RWPE1 (cell line): ENCODE measurements at places on chromosomes 2 and 18.

GRCh38 chr2:237147317-237147716 is 61.6 kb downstream of the COPS8 start:
- DNase-seq = no peak

- DNase-seq = no peak
Observed at GRCh38 chr18:41624460-41624859, 330.6 kb upstream of the PIK3C3 start.

GRCh38 chr2:164595031-164595430 is 26.3 kb downstream of the GRB14 start:
- DNase-seq = no peak

GRCh38 chr2:156511803-156512202 is 75.6 kb downstream of the GPD2 start:
- no peak for DNase-seq

DNA sequence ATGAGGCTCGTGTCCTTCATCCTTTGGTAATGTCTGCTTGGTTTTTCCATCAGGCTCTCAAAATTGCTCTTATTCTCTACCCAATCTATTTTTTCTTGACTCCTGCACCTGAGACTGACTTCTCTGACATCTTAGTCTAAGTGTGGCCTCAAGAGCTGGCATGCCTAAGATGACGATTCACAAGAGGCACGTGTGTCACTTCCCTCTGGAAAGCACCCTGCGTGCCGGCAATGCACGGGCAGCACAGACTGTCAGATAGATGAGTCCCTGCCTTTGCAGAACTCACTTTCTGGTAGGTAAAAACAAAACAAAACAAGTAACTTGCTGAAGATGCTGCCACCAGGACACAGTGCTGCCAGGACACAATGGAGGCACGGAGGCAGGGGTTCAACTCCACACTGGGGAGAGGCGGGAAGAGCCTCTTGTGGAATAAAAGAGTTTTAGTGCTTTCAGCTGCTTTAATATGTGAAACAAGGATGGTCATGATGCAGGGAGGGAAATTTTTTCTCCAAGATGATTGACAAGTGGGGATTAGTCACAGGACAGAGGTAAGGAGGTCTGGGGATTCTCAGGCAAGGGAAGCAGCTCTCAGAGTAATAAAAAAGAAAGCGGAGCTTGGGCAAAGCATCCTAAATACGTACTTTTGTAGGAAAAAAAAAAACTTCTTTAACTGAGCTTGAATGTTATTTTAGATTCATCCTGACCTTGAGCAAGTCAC is 27.3 kb downstream of the CYB5A start:
- DNase-seq = no peak

- no peak for DNase-seq
Observed at GRCh38 chr2:11026286-11026921, 114.7 kb downstream of the KCNF1 start.

GRCh38 chr2:64130333-64130732 is 13.9 kb downstream of the PELI1 start:
- DNase-seq = no peak

GRCh38 chr18:24662412-24662821 is 202.0 kb downstream of the HRH4 start:
- DNase-seq = no peak

GRCh38 chr2:112879491-112880041 is 31.4 kb upstream of the IL37 start:
- no peak for DNase-seq

- DNase-seq = no peak
Observed at GRCh38 chr2:109444916-109445315, 168.8 kb downstream of the SEPTIN10 start.

DNA sequence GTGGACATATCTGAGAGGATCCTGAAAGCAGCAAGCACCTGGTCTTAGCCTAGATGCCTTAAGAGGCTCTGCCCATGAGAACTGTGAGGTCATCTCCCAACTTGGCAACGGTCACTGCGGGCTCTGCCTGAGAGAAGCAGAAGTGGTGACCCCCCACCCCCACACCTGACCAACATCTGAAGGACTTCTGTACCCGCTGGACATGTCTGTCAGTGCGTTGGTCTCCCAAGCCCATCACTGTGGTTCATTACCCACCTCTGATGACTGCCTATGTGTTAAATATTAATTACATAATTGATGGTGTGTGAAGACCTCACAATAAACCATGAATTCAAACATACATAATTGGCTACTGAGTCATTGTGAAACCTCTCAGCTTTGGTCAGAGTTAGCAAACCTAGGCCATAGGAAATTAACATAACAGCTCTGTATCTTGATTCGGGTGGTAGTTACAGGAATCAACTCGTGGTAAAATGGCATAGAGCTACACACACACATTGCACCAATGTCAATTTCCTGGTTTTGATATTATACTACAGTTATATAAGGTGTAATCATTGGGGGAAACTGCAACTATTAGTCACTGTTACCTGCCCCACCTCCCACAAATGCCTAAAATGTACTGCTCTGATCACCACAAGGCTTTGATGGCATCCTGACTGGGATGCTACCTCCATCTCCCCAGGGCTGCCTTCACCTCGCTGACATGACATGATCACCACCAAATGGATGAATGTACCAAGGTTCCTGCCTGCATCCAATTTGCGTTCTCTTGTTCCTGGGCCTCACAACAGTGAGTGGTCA is 4.3 kb upstream of the GALNT1 start:
- no peak for DNase-seq

DNA sequence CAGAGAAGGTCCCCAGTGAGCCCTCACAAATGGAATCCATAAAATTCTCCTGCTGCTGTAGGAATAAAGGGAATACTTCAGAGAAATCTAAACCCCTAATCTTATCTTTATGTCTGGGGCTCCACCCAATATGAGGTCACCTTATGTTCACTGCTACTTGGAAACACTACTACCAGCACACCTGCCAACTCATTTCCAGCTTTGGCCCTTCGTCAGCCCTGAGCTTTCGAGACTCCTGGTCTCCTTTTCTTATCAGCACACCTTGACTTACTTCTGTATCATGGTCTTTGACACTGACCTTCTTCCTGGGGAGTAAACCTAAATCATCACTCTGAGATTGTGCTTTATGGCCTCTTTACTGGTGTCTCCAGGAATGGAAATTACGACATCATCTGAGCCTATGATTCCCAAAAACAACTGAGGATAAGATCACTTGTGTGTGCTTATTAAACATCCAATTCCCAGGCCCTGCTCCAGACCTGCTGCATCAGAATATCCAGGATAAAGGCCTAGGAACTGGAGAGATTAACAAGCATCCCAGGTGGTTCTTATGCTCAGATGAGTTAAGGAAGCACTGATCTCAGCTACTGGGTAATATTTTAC is 22.2 kb upstream of the ASNSD1 start:
- DNase-seq = no peak
